ENCODE measurements at places on chromosomes 16 and 17.

- no peak for DNase-seq
Observed at GRCh38 chr16:23920899-23921298, 85.1 kb downstream of the PRKCB start.

GRCh38 chr16:27538528-27538927, 11.2 kb downstream of the GTF3C1 start:
- no peak for DNase-seq

DNA sequence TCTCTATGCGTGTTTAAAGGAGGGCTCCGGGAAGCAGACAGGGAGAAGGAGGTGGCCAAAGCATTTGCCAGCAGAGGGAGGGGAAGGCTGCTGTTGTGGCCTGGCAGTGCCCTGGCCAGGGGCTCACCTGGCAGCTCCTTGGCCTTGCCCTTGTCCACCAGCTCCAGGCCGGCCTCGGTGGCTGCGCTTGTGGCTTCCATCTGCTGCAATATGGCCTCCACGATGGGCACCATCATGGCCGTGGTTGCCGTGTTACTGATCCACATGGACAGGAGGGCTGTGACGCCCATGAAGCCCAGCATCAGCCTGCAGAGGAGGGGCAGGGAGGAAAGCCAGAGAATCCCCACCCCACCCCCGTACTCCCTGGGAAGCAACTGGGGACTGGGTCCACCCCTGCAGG, 9.4 kb downstream of the SLC13A5 start:
- DNase-seq = no peak

DNA sequence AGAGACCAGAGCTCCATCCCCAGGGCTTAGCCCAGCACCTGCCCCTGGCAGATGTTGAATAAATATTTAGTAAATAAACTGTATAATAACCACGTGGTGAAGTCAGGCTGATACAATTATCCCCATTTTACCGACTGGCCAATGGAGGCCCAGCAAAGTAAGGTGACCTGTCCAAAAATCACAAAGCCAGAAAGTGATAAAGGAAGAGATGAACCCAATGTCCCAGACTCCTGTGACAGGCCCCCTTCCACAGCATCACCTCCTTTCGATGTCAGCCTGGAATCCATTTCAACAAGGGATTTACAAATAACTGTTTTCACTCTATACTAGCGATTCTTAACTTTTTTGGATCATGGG, 5.5 kb downstream of the TVP23A start:
- no peak for DNase-seq

- DNase-seq = no peak
Observed at GRCh38 chr17:67520252-67520906, 143.3 kb downstream of the PITPNC1 start.

- DNase-seq = no peak
Observed at GRCh38 chr16:85461814-85462713, 151.1 kb upstream of the GSE1 start.

DNA sequence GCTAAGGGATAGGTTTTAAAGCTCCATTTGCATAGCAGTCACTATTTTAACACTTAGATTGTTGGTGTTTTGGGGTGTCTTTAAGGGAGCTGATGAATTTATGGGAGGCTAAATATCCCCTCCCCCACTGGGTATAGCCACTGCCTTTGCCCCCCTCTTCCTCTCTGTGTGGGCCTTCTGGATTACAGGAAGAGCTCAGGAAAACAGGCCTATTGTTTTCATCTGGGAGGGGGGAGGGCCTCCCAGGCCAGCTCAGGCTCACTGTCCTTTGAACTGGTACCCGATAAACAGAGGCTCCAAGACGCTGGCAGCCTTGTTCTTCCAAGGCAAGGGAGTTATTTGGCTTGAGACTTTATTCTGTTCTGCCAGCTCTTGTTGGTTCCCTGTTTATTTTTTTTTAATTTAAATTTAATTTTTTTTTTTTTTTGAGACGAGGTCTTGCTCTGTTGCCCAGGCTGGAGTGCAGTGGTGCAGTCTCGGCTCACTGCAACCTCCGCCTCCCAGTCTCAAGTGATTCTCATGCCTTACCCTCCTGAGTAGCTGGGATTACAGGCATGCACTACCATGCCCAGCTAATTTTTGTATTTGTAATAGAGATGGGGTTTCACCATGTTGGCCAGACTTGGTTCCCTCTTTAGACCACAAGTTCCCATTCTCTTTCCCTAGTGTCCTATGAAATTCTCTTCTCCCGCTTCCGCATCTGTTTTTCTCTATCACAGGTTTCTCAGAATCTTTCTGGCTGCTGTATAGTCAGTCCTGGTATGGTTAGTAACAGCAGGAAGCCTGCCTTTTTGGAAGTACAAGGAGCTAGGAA, 25.1 kb downstream of the MINK1 start:
- DNase-seq = no peak

- no peak for DNase-seq
Observed at GRCh38 chr17:62017912-62018311, 47.2 kb downstream of the MED13 start.

DNA sequence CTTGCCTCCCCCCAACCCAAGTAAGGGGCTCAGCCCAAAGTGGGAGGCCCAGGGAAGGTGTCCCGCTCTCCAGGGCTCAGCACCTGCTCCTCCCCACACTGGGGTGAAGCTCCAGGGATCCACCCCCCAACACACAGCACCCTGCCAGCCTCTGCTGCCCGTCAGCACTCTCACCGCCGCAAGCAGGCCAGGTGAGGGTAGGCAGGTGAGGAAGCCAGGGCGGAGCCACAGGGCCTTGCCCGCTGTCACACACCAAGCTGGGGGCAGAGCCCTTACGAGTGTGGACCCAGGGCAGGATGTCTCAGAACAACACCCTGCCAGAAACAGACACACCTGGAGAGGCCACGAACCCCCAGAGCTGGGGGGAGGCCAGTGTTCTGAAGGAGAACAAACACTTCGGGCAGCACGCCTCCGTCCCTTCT, 19.5 kb downstream of the PLLP start:
- no peak for DNase-seq

DNA sequence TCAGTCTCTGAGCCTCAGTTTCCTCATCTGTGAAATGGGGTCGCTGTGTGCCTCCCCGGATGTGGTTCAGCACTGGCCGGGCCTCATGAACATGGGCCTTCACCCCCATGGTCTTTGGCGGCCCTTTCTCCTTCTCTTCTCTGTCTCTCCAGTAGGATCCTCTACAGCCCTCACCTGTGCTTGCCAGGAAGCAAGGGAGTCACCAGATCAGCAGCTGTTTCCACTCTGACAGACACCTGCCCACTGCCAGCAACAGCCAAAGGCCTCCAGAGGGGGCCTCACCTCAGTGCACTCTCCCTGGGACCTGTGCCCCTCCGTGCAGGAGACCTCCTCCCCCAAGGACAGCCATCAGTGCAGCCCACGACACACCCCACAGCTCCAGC, 89.4 kb downstream of the C16orf78 start:
- no peak for DNase-seq

DNA sequence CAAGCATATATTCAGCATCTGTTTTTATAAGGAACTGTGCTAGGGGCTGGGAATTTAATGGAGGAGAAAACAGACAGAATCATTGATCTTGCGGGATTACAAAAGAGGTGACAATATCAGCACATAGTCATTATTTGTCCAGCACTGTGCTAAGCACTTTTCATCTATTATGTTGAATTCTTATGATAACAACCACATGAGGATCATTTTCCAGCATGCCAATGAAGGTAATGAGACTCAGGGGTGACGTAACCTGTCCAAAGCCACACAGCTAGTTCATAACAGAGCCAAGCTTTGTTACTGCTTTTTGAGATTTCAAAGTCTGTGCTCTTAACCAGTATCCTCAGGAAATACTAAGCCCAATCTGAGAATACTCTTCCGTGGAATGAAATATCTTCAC, 503.3 kb downstream of the CDH13 start:
- DNase-seq = no peak

DNA sequence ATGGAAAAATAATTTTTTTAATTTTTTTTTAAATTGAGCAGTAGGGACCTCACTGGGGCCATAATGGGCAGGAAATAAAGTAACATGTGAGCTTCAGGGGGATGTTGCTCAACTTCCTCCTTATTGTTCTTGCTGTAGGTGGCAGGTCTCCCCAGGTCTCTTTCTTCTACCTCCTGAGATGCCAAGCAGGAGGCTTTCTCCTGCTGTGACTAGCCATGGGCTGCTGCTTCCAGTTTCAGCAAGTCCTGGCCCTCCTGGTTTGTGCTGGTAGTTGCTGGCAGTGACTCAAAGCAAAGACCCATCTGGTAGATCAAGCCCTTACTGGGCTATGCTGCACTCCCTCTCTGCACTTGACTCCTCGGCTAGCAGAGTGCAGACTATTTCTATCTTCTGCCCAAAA, 2.3 kb downstream of the DPEP2NB start:
- no peak for DNase-seq

- DNase-seq = no peak
Observed at GRCh38 chr17:40179923-40180659, 2.8 kb downstream of the RAPGEFL1 start.

- no peak for DNase-seq
Observed at GRCh38 chr16:68296291-68296690, 14.5 kb downstream of the SLC7A6OS start.

DNA sequence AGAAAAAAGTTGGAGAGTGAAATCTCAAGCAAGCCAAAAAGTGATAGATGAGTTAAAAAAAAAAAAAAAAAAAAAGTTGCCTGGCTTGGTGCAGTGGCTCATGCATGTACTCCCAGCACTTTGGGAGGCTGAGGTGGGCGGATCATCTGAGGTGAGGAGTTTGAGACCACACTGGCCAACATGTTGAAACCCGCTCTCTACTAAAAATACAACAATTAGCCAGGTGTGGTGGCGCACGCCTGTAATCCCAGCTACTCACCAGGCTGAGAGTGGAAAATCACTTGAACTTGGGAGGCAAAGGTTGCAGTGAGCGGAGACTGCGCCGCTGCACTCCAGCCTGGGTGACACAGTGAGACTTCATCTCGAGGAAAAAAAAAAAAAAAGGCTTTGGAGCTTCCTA, 668.8 kb downstream of the WWOX start:
- DNase-seq = no peak

- DNase-seq = no peak
Observed at GRCh38 chr16:9567666-9568065, 476.2 kb downstream of the HAPSTR1 start.

DNA sequence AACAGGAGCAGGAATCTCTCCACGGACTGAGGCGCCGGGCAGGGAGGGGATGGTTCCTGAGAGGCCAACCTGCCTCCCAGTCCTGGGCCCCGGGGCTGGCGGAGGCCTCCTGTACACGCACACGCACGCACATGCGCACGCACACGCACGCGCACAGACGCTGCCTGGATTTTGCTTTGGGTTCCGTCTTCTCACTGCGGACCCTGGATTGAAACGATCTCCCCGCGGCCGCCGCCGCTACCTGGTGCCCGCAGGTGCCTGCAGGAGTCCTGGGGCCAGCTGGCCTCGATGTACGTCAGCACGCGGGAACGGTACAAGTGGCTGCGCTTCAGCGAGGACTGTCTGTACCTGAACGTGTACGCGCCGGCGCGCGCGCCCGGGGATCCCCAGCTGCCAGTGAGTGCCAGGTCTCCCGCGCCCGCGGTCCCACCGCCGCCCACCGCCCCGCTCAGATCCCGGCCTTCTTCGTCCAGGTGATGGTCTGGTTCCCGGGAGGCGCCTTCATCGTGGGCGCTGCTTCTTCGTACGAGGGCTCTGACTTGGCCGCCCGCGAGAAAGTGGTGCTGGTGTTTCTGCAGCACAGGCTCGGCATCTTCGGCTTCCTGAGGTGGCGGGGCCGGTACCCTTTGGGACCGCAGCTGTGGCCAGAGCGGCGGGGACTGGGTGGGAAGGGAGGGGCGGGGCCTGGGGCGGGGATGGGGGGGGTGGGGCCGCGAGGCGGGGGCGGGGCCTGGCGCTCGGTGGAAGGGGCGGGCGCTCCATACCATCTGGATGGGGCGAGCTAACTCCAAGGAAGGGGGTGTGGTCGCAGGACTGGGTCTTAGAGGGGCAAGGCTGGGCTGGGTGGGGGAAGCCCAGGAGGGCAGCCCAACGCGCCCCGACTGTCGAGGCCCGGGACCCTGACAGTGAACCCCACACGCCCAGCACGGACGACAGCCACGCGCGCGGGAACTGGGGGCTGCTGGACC, 12.3 kb downstream of the CES4A start:
- no peak for DNase-seq

- no peak for DNase-seq
Observed at GRCh38 chr16:46916980-46917379, 32.8 kb downstream of the GPT2 start.

Data from NCI-H2081 treated with DMSO at 0.1 percent for 48 hours (cell line).